ENCODE measurements at places on chromosomes 12 and 14. TPM values are rescaled to one million over a fixed set of nuclear protein-coding genes. Genes with fewer than 3 reads are reported as not detected.

DNA sequence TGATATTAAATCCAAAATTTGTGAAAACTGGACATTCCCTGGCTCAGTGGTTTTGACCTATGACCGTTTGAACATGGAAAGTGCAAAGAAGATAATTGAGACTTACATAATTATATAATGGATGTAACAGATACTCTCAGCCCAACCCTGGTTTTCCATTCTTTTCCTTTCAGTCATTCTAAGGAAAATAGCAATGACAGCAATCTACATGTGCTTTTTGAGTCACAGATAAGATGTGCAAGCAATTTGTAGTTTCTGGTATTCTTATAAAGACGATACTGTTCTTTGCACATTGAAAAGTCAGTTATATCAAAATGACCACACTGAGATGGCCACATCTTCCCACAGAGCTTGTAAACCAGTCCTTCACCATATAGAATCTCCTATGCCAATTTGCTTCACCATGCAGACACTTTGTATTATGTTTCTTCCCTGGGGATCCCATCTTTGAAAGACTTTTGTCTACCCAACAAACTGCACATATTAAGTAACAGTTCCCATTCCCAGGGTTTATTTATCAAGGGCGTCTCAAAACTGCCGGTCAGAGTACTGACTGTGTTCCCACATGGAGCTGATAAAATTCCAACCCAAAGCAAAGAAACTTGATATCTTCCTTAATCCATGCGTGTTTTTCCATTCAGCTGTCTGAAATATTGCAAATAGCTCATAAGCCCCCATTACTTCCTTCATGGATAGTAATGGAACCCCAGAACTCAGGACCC, 34.8 kb downstream of the PLXNC1 start:
- H3K4me3 ChIP-seq, result no peak overlapping the region
- no peaks in the 10 kb centered on the region for H3K36me3 ChIP-seq
- peaks cover 10% of the 10 kb centered on the region for H3K4me1 ChIP-seq
- no peak for DNase-seq
- H3K27me3 ChIP-seq, result no peaks in the 10 kb centered on the region

Gene RPS6KL1
- total RNA-seq, result 2.0 TPM

- no peaks in the 10 kb centered on the region for H3K4me1 ChIP-seq
- H3K36me3 ChIP-seq, result no peaks in the 10 kb centered on the region
- DNase-seq, result no peak
- H3K27me3 ChIP-seq, result no peaks in the 10 kb centered on the region
Measured at GRCh38 chr12:130204541-130204953, 42.3 kb downstream of the FZD10 start.

- H3K27ac ChIP-seq, result peak overlapping the region; percentile 84
- H3K36me3 ChIP-seq, result peaks cover 27% of the 10 kb centered on the region
- H3K4me1 ChIP-seq, result peaks cover 21% of the 10 kb centered on the region
- H3K4me3 ChIP-seq, result peak overlapping the region; percentile 62
- H3K27me3 ChIP-seq, result no peaks in the 10 kb centered on the region
Measured at GRCh38 chr12:6852651-6853354, 853 bp downstream of the USP5 start.

Gene KRT80
- total RNA-seq, result 7.9 TPM

Gene HPD
- total RNA-seq, result not detected

Gene CYP46A1
- 1.2 TPM for total RNA-seq

Gene POTEG
- not detected for total RNA-seq

DNA sequence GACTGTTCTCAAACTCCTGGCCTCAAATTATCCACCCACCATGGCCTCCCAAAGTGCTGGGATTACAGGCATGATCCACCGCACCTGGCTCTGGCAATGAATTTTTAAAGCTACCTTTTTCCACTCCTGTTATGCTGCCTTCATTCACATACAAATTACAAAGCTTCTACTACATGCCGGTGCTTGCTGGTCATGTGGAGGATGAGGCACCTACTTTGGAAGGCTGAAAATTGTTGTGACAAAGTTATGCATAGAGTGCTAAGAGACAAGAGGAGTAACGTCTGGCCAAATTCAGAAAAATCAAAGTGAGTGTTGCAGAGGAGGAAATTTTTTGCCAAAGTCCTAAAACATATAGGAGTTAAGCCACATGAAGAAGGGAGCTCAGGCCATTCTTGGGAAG, 191.7 kb upstream of the PPFIA2 start:
- no peak overlapping the region for H3K4me3 ChIP-seq
- H3K36me3 ChIP-seq, result no peaks in the 10 kb centered on the region
- no peak for DNase-seq
- H3K4me1 ChIP-seq, result no peaks in the 10 kb centered on the region

DNA sequence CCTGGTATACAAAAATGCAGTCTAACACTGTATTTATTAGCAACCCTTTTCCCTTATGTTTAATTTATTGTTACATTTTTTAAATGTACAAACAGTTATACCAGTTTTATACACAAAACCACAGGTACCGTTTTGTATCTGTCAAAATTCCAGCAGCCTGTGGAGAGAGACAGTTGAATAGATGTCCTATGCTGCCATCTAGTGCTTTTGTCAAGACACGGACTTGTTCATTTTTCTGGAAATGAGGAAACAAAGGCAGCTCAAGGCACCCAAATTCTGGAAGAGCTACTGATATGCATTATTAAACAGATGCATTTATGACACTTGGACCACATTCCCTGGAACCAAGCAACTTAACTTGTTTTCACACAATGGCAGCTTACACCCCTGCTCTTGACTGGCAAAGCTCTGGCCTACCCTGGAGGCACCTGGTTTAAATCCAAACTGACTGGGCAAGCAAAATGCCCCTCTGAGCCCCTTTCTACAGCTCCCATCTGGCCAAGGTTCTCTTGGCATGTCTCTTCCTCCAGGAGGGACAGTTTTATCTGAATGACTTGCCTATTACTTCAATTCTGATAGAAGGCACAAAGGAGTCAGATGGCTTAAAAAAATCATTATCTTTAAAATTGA, 286.9 kb upstream of the PRKD1 start:
- no peak overlapping the region for H3K4me3 ChIP-seq
- H3K27ac ChIP-seq, result no peak overlapping the region
- H3K36me3 ChIP-seq, result no peaks in the 10 kb centered on the region
- no peaks in the 10 kb centered on the region for H3K27me3 ChIP-seq

- H3K36me3 ChIP-seq, result no peaks in the 10 kb centered on the region
- no peak for DNase-seq
- H3K27ac ChIP-seq, result no peak overlapping the region
- H3K4me3 ChIP-seq, result no peak overlapping the region
Measured at GRCh38 chr14:86723254-86723624, 1193.3 kb downstream of the FLRT2 start.

DNA sequence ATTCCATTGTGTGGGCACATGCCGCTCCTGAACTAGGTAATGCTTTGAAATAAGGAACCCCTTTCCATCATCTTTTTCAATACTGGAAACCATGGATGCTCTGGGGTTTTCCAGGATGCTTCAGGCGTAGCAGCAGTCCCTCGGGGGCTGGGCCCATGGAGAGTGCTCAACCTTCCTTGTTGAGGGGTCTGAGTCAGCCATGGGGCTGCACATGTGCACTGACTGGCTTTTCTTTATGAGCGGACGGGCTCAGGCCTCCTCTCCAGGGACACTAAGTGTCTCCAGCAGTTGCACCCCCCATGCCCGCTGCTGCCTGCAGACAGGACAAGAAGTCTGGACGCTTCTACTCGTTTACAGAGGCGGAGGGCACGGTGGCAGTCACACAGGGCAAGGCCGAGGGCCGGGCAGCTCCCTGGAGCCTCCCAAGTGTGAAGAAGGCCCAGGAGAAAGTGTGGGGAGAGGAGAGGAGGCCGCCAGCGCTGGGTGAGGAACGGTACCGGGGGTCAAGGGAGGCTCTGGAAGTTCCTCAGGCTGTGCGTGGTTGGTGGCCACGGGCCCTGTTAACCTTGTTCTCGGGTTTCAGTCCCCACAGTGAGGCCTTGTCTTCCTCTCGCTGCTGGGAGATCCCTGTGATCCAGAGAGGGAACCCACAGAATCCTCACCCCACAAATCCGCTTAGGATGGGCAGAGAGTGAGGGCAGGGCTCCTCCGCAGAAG, 51.2 kb downstream of the TEAD4 start:
- no peak for DNase-seq
- no peaks in the 10 kb centered on the region for H3K27me3 ChIP-seq
- H3K4me1 ChIP-seq, result no peaks in the 10 kb centered on the region
- H3K4me3 ChIP-seq, result no peak overlapping the region
- H3K36me3 ChIP-seq, result no peaks in the 10 kb centered on the region

Gene KCNA1
- 0.74 TPM for total RNA-seq

GRCh38 chr12:69779928-69780327, 41.3 kb downstream of the RAB3IP start:
- no peaks in the 10 kb centered on the region for H3K4me1 ChIP-seq
- DNase-seq, result no peak

GRCh38 chr12:64931321-64931720, 106.9 kb downstream of the TBC1D30 start:
- no peak for DNase-seq
- H3K27ac ChIP-seq, result no peak overlapping the region
- no peaks in the 10 kb centered on the region for H3K36me3 ChIP-seq
- H3K4me1 ChIP-seq, result no peaks in the 10 kb centered on the region

Gene TESPA1
- 2.5 TPM for total RNA-seq

- H3K4me1 ChIP-seq, result peaks cover 26% of the 10 kb centered on the region
- H3K27ac ChIP-seq, result peak overlapping the region; percentile 97
- DNase-seq, result no peak
- H3K36me3 ChIP-seq, result no peaks in the 10 kb centered on the region
- no peaks in the 10 kb centered on the region for H3K27me3 ChIP-seq
Measured at GRCh38 chr12:121888083-121888477, 510 bp upstream of the PSMD9 start.

All from vagina (tissue), 2 donors.